Lung (tissue), 17 donors: ENCODE measurements at places on chromosomes 6 and 20.

DNA sequence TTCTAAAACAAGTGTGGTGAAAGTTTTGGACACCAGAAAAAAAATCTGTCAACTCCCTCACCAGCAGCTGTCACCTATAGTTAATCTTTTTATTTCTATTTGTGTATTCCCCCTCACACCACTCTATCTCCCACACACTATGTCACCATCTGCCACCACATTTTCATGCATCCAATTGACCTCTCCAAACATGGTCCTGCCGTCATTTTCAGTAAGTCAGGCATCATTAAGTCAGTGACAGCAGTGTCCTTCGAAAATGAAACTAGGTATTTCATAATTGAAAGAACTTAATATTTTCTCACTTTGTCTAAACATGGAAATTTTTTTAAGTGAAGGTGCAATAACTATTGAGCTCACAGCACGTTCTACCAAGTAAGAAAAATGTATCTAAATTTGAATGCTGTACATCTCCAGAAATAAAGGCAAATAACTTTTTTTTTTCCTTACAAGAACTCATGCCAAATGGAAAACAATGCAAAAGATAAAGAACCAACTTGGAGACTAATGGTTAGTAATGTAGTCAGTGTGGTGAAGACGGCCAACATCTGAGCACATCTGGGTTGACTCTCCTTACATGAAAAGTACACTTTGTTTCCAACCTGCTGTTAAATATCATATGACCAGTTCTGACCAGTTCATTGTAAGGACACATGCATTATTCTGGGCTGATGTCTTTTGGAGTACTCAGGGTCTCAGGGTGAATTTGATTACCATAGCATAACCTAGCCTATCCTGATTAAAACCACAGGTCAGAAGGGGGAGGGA lies 623.3 kb upstream of the MANEA start:
- DNase-seq, result no peak

GRCh38 chr20:37914672-37915433 lies 11.9 kb downstream of the VSTM2L start:
- DNase-seq, result peak; percentile 83

- DNase-seq, result no peak
Observed at GRCh38 chr6:170461556-170462365, 91.3 kb downstream of the PSMB1 start.

DNA sequence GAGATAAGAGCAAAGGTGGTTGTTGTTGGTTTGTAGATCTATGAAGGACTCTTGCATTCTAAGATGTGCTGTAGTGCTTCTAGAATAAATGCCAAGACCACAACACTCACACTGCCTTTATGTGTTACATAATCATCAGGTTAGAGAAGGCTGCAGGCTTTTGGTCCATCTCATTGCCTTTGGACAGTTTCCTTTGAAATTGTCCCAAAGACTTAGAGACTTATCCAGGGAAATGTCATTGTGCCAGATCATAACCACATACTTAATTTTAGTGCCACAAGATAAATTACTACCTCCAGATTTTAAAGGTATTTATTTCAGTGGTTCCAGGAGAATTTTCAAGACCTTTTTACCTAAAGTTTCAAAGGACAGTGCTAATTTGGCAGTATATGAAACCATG lies 666.6 kb upstream of the CITED2 start:
- DNase-seq, result no peak

DNA sequence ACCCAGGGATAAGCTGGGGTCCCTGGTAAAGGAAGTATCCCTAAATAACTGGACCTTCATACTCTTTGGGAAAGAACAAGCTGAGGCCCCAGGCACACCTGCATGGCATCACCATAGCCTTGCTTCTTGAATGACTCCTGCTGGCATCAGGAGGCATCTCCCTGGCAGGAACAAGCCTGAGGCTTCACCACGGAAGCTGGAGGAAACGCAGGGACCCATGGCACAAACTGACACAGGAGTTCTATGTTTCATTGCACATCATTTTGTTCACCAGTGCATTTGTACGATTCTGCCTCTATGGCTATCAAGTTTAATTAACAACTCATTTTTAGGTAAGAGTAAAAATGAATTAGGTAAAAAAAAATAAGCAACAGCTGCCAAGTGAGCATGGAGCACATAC lies 619 bp upstream of the PDE7B start:
- peak; percentile 14 for DNase-seq

DNA sequence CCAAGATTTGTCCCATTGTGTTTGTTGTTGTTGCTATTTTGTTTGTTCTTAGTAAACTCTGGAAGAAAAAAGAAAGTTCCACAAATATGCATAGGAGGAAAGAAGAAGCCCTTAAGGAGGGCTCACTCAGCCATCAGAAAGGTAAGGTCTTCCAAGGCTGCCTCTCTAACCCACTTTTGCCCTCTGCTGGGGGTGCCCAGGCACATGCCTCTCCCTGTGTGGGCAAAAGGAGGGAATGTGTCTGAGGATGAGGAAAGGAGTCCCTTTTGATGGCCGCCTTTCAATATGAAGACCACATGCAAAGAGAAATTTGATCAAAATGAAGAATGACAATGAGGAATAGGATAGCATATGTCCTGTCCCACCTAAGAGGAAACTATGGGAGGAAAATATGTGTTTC lies 248.2 kb upstream of the POU3F2 start:
- DNase-seq, result no peak

DNA sequence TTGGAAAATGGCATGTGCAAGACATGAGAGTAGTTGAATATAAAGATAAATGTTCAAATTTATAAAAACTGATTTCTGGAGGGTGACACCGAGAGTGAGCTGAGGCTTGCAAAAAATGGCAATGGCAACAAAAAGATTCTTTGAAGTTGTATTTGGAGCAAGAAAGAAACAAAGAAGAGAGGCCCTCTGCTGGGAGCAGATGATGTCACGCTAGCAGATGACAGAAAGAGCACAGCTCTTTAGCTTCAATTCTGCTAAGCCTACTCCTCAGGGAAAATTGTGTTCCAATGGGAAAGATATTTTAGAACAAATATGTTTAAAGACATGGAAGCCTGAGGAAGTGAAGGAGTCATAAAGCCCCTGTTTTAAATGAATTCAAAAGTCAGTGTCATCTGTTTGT lies 125.3 kb upstream of the NOX3 start:
- peak; percentile 22 for DNase-seq

DNA sequence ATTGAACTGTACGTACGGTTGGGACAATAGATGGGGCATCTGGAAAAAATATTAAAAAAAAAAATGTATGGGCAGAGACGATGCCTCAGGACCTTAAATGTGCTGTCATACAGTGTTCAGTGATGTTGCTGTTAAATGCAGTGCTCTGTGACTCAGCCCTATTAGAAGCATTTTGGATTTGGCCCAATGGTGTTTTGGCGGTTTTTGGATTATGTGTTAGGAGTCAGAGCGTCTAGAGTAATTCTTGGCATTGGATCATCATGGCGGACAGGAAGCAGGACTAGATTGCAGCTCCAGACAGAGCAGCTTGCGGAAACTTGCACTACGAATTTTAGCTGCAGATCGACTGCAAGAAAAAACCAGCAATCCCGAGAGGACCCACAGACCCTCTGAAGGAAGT lies 280.0 kb downstream of the SOX4 start:
- DNase-seq, result peak; percentile 85

GRCh38 chr6:72716916-72717315 lies 95.1 kb downstream of the KCNQ5 start:
- no peak for DNase-seq

- no peak for DNase-seq
Observed at GRCh38 chr6:133198725-133199124, 42.4 kb upstream of the EYA4 start.

- no peak for DNase-seq
Observed at GRCh38 chr20:39823224-39823623, 861.1 kb downstream of the DHX35 start.

GRCh38 chr6:11921017-11921438 lies 91.1 kb upstream of the HIVEP1 start:
- peak; percentile 23 for DNase-seq

GRCh38 chr6:3551716-3552511 lies 95.1 kb upstream of the SLC22A23 start:
- no peak for DNase-seq

GRCh38 chr6:29847871-29848630 lies 20.4 kb downstream of the HLA-G start:
- DNase-seq, result peak; percentile 50

- DNase-seq, result peak; percentile 6
Observed at GRCh38 chr6:108027594-108027993, 46.9 kb downstream of the OSTM1 start.

- no peak for DNase-seq
Observed at GRCh38 chr6:14020551-14020950, 95.8 kb downstream of the RNF182 start.

DNA sequence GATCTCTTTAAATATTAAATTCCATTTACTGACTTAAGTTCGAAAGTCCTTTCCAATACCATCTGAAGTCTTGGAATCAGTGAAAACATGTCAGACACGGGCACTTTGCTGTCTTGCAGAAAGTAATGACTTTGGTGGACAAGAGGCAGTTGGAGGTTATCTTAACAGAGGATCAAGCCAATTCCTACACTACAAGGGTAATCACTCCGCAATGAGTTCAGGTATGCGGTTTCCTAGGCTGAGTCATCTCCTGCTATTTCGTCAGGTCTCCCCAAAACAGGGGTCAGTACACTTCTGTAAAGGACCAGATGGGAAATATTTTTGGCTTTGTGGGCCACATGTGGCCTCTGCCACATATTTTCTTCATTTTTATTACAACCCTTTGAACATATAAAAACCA lies 656.6 kb downstream of the KIF16B start:
- no peak for DNase-seq

- DNase-seq, result no peak
Observed at GRCh38 chr20:9498322-9498721, 16.1 kb upstream of the LAMP5 start.

DNA sequence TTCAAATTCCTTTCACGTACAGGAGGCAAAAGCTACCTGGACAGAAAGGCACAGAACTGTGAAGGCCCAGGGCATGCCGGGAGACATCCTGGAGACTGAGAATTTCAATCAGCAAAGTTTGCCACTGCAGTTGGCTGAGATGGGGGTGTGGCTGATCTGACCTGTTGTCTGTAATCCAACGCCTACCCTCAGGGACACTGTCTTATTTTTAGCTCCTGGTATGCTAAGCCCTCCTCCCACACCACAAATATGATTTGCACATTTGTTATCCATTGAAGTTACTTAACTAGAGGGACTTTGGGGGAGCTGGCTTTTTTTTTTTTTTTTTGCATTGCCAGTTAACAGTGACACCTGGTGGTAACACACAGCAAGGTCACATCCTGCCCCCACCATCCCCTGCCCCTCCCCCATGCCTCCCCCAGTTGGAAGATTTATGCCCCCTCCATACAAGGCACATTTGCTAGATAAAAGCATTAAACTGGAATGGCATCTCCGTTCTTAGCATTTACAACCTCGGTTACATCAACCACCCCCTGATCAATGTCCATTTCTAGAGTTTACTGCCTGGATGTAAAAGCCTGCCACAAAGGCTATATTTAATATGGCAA lies 40.4 kb downstream of the TTI1 start:
- DNase-seq, result no peak

DNA sequence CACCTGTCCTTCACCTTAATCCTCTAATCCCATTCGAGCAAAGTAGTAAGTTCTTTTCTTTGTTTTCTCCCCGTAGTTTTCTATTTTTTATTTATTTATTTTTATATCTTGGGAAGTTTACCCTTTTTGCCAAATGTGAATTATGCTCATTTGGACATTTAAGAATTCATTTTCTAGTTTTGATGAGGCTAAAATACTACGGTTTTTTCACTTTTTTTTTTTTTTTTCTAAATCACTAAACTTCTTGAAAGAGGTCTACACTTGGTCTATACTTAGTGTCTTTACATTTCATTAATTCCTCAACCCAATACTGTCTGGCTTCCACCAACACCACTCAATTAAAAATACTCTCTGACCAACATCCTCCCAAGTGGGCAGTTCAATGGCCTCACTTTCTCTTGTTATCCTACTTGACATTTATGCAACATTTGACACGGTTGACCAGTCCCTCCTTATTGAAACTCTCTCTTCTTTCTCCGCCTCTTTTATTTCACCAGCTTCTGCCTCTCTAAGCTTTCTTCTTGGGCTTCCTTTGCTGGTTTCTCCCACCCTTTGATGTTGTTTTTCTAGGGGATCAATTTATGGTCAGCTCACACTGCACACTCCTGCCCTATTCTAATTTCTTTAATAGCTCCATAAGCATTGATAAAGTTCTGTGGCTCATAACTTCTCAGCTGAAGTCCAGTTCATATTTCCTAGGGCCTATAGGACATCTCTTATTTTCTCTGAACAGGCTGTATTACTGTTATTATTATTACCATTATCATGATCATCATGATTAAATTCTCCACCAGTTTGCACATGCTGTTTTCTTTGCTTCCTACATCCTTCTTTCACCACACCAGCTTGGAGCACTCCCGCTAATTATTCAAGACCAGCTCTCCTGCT lies 72.6 kb upstream of the CITED2 start:
- DNase-seq, result no peak

DNA sequence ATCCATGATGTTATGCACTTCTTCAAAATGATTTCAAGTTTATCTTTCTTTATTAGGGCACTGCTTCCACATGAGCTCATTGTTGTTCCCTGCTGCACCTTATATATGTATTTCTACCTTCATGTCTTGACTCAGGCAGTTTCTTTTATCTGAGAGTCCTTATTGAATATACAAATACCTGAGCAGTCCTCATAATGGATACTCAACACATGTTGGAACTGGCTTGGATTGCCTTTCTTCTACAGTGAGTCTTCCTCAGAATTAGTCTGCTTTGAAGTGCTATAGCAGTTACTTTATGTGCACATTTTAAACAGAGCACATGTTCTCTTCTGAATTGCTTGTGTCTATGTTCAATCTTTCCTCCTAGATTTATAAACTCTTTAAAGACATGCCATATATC lies 45.3 kb upstream of the LOC128125822 start:
- DNase-seq, result no peak

- no peak for DNase-seq
Observed at GRCh38 chr6:166604911-166605310, 18.4 kb upstream of the RAMACL start.
